ENCODE measurements at places on chromosomes 13 and 19. TPM values are rescaled to one million over a fixed set of nuclear protein-coding genes. Genes with fewer than 3 reads are reported as not detected.
A peak's percentile ranks its signal among the peaks of the same experiment; 100 is the strongest.

DNA sequence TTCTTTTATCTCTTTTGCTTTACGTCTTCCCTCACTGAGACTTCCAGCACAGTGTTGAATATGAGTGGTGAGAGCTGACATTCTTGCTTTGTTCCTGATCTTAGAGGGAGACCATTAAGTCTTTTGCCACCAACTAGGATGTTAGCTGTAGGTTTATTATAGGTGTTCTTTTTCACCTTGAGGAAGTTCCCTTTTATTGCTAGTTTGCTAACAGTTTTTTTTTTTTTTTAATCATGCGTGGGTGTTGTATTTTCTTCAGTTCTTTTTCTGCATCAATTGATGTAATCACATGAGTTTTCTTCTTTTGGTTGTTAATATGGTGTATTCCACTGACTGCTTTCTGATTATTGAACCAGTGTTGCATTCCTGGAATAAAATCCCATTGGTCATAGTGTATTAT lies 21.1 kb downstream of the AP1M1 start:
- no peak for DNase-seq

DNA sequence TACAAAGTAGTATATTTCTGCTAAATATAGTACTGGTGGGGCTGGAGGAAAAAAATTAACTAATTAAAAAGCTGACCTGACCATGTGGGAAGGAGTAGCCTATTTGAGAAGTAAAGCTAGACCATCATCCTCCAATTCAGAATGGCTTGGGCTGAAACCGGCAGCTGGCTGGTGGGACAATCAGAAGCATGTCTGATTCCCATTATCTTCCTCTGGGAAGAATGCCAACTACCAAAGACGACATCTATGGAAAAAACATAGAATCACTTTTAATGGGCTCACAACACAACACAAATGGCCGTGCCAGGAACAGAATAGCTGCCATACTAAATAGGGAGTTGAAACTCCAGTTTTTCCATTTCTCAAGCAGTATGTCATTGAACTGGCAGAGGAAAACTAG lies 120.4 kb upstream of the FREM2 start:
- no peak for DNase-seq

The CLEC4M gene
- not detected for total RNA-seq

GRCh38 chr19:5298471-5298901 lies 42.1 kb downstream of the PTPRS start:
- DNase-seq: no peak

DNA sequence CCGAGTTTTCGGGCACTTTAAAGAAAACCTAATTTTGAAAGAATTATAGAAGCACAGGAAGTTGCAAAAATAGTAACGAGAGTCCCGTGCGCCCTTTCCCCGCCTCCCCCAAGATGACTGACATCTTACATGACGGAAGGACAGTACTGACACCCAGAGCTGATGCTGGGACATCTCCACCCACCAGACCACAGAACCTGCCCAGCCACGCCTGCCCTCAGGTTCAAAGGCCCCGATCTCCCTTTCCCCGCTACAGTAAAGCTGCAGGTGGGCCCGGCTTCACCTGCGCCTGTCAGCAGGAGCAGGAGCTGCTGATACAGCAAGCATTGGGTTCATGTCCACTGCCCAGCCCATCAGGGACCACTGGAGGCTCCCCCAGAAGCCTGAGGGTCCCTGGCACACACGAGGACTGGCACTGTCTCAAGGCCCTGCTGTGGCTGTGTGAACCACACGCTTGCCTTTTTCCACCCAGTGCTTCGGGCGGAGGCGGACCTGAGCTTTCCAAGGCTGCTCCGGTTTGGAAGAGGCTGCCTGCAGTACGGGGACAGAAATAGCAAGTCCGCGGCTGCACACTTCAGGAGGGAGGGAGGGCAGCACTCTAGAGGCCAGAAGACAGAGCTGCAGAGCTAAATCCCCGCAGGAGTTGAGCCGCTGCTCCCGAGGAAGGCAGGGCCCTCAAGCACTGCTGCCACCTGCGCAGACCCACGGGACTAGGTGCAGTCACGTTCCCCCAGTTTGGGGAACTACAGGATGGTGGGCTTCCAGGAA lies 8.7 kb downstream of the MAP2K2 start:
- peak; percentile 46 for DNase-seq

All from left ventricle myocardium inferior (tissue), 1 donor.